ENCODE measurements at places on chromosomes 7 and 10. TPM values are rescaled to one million over a fixed set of nuclear protein-coding genes. Genes with fewer than 3 reads are reported as not detected.

DNA sequence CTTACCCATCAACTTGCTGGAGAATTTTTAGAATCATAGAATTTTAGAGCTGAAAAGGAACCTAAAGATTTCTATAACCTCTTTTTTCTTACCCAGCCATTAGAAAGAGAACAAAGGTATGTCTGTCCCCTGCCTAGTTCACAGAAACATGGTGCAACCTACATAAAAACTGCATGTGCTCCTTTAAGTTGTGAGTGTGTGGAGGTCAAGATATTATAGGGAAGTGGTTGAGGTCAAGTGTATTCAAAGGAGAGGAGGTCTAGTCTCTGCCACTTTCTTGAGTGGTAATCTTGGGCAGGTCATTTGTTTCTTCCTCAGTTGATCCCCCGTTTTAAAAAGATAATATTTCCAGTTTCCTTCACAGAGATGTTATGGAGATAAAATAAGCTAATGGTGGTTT is 6.4 kb downstream of the UBTD1 start:
- DNase-seq: no peak

- DNase-seq: no peak
Measured at GRCh38 chr10:131977323-131978096, 4.2 kb downstream of the BNIP3 start.

DNA sequence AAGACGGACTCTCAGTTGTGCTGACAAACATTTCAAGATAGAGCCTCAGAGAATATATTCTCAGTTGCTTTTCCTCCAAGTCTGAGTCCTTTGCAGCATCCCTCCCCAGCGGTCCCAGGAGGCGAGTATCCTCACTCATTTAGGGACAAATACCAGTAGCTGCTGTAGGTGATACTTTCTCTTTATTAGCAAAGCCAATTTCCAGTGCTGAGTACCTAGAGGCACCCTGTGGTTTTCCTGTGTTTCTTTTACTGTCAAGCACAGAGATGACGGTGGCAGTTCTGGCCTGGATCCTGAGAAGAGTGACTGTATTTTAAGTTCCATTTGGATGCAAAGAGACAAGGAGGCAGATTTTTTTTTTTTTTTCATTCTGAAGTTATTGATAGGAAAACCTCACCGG is 1058.4 kb downstream of the SORCS3 start:
- DNase-seq: no peak

GRCh38 chr7:136566491-136566890 is 302.0 kb upstream of the CHRM2 start:
- no peak for DNase-seq

- no peak for DNase-seq
Measured at GRCh38 chr10:101676565-101676964, 18.4 kb downstream of the FBXW4 start.

Gene PDE1C
- polyA plus RNA-seq: 4.6 TPM

- peak; percentile 0 for DNase-seq
Measured at GRCh38 chr10:115214829-115215228, 121.7 kb downstream of the ATRNL1 start.

Gene FAM237B
- 0.02 TPM for polyA plus RNA-seq

GRCh38 chr7:129163875-129164544 is 19.5 kb downstream of the TSPAN33 start:
- peak; percentile 76 for DNase-seq

DNA sequence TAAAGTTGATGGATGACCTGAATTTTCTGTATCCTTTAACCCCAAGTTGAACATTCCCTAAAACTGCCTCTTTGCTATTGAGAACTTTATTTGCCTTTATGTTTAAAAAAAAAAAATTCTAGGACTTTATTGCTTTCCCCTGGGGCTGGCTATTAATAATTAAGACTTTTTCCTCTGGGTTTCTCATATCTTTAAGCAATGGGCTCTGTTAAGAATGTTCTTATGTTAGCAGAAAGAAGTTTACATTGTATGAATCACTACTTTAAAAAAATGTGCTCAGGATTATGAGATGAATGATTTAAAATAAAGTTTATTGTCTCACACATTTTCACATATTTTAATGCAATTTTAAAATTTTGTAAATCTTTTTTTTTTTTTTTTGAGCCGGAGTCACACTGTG is 19.5 kb downstream of the TAX1BP1 start:
- no peak for DNase-seq

DNA sequence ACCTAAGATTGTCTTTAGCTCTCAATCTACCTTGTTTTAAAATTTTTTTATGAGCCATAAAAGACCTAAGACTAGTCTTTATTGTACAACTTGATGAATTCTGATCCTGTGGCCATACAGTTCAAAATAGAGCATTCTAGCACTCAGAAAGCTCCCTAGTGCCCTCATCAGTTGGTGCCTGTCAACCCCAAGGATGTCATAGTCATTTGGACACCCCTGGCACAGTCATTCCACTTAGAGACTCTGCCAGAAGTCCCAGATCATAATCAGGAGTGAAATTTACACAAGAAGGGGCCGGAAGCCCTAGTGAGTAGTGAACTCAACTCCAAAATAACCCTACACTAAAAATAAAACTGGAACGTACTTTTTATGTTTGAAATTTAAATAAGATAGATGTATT is 80.0 kb upstream of the INSIG1 start:
- DNase-seq: no peak
